NCI-H1092 (cell line): ENCODE measurements at places on chromosomes 16 and 17.
A peak's percentile ranks its signal among the peaks of the same experiment; 100 is the strongest.

GRCh38 chr17:14886200-14886739, 378.9 kb downstream of the PMP22 start:
- DNase-seq = no peak

DNA sequence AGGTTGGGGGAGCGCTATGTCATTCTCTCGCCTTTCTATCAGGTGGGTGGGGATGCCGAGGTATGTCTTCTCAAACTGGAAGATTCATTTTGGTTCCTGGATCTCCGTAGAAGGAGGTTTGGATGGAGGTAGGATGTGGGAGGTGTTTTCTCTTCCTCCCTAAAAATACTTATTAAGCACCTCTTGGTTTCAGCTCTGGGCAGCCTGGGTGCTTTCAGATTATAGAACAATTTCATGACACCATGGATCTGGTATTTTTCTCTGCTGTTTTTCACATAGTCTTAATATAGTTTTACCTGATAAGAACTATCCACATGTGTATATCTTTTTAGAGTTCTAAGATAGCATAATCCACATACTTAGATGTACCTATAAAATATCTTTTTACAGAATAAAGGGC, 92.9 kb downstream of the YPEL2 start:
- DNase-seq = no peak

DNA sequence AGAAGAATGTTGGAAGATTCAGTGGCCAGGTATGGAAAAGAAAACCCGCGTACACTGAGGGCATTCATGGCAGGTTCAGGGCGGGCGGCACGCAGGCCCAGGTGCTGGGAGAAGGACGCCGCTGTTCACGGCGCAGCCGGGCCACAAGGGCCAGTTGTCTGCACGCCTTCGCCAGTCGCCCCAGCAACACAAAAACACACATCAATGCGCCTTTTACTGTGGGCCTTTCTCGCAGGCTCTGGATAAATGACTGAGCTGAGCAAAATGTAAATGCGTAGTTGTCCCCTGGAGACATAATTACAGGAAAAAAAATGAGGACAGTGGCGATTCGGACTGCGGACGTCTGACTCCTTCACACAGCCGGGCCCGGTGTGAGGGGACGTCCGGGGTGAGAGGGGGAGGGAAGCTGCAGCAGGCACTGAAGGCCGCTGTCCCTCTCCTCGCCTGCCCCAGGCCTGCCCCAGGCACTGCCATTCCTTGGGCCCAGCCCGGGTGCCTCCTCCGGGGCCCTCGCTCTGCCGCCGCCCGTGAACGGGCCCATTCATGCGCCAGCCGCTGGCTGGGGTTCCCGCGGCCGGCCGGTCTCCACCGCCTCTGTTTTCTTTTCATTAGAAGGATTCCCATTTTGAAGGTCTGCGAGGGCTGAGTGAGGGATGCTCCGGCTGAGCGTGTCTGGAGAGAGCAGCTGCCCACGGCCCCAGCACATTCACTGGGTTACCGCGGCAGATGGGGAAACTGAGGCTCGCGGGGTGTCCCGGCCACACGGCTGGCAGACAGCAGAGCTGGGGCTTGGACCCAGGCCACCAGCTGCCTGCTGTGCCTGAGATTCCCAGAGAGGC, 6.5 kb upstream of the ZNF469 start:
- no peak for DNase-seq

DNA sequence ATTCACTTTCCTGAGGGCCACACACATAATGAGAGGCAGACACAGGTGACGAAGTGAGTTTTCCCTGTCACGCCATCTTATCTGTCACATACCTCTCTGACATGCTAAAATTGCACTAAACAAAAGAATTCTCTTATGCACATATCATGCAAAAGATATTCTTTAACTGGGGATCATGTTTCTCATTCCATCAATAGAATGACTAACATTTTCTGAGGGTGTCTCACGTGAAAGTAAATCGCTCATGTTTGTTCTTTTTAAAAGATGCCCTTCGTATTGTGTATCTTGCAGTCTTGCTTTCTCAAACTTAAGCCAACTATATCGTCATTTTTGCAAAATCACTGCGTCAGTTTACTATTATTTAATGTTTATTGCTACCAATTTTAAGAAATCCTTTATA, 306.4 kb downstream of the WWOX start:
- no peak for DNase-seq

- no peak for DNase-seq
Observed at GRCh38 chr16:87416826-87417527, 24.8 kb downstream of the MAP1LC3B start.

DNA sequence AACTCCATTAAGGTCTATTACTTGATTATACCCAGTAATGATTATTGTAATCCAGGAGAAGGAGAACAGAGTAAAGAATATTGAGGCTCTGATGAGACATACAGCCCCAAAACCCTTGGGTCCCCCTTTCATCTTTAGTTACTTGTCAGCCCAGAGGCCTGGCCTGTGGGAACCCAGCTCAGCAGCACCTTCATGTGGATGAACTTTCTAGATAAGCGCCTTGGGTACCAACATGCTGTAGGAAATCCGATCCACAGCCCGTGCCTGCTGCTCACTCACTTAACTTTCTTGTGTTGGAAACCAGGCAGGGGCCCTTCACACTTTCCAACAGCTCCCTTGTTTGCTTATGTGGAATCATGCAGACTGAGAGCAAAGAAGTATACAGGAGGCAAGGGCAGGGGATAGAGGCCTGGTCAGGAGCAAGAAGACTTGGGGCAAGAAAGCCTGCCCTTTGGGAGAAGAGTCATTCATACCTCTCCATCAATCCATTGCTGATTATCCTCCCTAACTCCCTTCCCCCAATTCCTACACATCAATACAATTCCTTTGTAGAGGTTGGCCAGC, 64.0 kb upstream of the SOX9 start:
- DNase-seq = no peak

DNA sequence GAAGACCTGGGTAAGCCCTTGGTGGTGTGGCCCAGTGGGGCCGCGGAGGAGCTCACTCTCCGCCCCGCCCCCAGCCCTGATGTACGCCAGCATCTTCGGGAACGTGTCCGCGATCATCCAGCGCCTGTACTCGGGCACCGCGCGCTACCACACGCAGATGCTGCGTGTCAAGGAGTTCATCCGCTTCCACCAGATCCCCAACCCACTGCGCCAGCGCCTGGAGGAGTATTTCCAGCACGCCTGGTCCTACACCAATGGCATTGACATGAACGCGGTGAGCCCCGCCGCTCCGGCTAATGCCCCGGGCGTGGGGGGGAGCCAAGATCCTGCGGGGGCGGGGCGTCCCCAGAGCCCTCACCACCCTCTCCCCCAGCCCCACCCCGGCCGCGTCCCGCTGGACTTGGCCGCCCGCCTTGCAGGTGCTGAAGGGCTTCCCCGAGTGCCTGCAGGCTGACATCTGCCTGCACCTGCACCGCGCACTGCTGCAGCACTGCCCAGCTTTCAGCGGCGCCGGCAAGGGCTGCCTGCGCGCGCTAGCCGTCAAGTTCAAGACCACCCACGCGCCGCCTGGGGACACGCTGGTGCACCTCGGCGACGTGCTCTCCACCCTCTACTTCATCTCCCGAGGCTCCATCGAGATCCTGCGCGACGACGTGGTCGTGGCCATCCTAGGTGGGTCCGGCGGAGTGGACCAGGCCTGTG, 12.1 kb upstream of the DCAF7 start:
- DNase-seq = no peak

GRCh38 chr16:24980077-24980793, 34.9 kb downstream of the ARHGAP17 start:
- no peak for DNase-seq

DNA sequence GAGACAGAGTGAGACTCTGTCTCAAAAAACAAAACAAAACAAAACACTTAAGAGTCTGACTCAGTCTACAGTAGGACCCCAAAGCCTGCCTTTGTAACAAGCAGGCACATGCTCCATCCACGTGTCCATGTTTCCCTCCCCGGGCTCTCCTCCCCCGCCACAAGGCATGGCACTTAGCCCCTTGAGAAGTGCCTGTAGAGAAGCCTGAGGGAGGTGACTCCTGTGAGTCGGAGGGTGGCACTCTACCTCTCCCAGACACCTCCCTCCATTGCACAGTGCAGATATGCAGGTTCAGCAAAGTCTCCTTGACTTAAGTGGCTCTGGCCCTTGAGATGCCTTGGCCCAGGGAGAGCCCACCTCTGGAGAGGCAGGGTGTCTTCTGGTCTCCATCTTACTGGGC, 6.8 kb downstream of the FHOD1 start:
- DNase-seq = no peak

- DNase-seq = no peak
Observed at GRCh38 chr16:9869776-9870175, 312.5 kb downstream of the GRIN2A start.

DNA sequence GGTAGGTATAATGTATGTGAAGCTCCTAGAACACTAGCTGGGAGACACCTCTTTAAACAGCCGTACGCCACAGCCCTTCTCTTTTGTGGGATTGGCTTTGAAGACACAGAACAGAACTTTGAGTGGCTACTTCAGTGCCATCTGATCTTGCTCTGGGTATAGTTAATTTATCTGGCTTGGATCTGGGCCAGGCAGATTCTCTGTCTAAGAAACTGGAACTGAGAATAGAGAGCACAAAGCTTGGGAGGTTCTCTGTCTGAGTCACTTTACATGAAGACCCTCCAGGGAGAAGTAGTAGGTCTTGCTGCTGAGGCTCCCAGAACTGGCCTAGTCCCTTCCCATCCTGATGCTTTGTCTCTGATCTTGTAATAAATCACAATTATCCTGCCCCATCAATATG, 721.0 kb upstream of the KIF2B start:
- no peak for DNase-seq

DNA sequence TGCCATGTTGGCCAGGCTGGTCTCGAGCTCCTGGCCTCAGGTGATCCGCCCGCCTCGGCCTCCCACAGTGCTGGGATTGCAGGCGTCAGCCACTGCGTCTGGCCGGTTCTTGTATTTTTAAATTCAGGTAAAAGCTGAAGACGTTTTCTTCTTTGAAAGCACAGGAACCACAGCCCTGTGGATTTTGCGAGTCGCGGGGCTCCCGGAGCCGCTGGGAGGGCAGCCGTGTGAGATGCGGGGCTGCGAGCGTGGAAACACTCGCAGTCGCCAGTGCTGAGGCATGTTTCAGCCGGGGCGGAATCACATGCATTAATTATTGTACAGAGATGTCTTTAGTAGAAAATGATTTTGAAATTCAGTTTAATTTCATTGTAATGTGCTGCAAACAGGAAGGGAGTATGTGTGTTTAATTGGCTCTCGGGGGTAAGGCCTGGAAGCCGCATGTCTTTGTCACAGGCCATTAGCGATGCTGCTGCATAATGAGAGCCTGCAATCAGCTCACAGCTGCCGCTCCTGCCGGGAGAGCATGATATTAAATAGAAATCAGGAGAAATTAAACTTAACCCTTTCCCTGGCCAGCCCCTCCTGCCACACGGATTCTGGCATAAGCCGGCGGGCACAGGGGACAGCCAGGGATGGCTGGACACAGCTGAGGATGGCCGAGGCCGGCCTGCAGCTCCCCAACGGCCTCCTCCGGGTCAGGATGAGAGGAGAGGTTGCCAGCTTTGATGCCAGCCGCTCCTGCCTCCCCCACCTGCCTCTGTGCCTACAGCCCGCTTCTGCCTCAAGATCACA, 35.4 kb upstream of the CDH15 start:
- DNase-seq = peak; percentile 40

GRCh38 chr17:45824901-45825492, 19.7 kb upstream of the SPPL2C start:
- no peak for DNase-seq

DNA sequence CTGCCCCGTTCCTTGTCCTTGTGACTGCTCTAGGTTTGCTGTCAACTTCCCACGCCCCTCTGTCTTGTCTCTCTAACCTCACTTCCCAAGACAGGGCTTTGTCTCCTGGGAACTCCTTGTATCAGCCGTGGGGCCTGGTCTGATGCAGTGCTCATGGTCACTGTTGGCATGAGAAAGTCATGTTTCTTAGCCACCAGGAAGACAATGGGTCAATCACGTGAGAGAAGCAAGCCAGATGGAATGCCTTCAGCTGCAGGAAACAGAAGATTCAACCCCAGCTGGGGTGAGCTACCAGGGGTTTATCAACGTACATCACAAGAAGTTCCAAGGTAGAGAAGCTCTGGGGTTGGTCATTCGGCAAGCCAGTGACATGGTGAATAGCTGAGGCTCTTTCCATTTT, 116.6 kb downstream of the IRF8 start:
- DNase-seq = no peak

DNA sequence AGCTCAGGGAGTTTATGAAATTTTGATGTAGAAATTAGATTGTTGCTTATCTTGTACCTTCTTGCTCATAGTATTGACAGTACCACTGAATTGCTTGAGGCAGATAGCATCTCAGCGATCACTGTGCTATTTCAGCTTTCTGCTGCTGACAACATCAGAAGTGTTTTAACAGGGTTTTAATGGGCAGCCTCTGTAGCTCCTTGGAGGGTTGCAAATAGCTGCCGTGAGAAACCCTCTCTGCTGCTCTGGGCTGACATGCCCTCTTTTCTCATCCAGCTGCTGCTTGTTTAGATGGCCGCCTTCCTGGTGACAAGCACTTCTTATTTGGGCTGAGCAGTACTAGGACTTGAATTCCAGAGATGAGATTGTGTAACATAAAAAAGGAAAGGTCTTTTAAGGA, 180.2 kb upstream of the TBX2 start:
- DNase-seq = no peak

- DNase-seq = no peak
Observed at GRCh38 chr16:89737341-89738071, 16.2 kb downstream of the ZNF276 start.

- DNase-seq = no peak
Observed at GRCh38 chr17:81388091-81388611, 7.1 kb upstream of the BAHCC1 start.

- no peak for DNase-seq
Observed at GRCh38 chr16:11684231-11685025, 16.2 kb downstream of the SNN start.

- DNase-seq = no peak
Observed at GRCh38 chr17:75262112-75262606, 480 bp downstream of the MRPS7 start.

GRCh38 chr16:64364016-64364415, 757.8 kb downstream of the CDH11 start:
- no peak for DNase-seq

- DNase-seq = no peak
Observed at GRCh38 chr17:34465789-34466188, 102.8 kb upstream of the CCL1 start.

- no peak for DNase-seq
Observed at GRCh38 chr16:85690469-85691064, 1.8 kb upstream of the GINS2 start.
